ENCODE measurements at places on chromosomes 4 and X. TPM values are rescaled to one million over a fixed set of nuclear protein-coding genes. Genes with fewer than 3 reads are reported as not detected.

Gene CACNA1F
- 0.11 TPM for total RNA-seq

Gene DDX60
- total RNA-seq = 28.0 TPM

Gene OR13H1
- not detected for total RNA-seq

Gene WDR17
- 42.5 TPM for total RNA-seq

Gene REELD1
- 0.30 TPM for total RNA-seq

- no peak overlapping the region for H3K27ac ChIP-seq
- H3K36me3 ChIP-seq = peaks cover 7% of the 10 kb centered on the region
- H3K4me3 ChIP-seq = no peak overlapping the region
- DNase-seq = no peak
- no peaks in the 10 kb centered on the region for H3K27me3 ChIP-seq
- H3K4me1 ChIP-seq = peaks cover 10% of the 10 kb centered on the region
Measured at GRCh38 chr4:147863808-147864472, 132.1 kb downstream of the ARHGAP10 start.

DNA sequence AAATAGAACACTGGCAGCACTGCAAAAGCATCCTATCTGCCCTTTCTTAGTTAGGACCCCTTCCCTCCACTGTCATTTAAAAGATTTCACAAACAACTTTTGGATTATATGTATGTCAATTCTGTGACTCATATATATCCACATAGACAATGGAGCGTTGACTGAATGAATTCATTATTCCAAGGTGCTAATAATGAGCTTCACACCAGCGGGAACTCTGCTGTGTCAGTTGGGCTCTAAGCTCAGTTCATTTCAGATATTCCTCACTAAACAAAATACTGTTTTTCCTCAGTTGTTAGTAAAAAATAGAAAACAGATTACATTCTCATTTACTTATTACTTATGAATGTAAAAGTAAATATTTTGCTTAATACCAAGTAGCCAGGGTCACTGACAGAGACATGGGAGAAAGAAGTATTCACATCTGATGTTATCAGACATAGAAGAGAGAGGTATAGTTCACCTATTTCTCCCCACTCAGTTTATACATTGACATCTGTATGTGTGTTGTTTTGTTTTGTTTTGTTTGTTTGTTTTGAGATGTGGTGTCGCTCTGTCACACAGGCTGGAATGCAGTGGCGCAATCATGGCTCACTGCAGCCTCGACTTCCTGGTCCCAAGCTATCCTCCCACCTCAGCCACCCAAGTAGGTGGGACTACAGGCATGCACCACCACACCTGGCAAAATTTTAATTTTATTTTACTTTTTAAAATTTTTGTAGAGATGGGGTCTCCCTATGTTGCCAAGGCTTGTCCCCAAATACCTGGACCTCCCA is 10.9 kb downstream of the NFKB1 start:
- H3K4me3 ChIP-seq = no peak overlapping the region
- H3K4me1 ChIP-seq = no peaks in the 10 kb centered on the region
- no peaks in the 10 kb centered on the region for H3K27me3 ChIP-seq
- H3K36me3 ChIP-seq = no peaks in the 10 kb centered on the region
- no peak for DNase-seq

DNA sequence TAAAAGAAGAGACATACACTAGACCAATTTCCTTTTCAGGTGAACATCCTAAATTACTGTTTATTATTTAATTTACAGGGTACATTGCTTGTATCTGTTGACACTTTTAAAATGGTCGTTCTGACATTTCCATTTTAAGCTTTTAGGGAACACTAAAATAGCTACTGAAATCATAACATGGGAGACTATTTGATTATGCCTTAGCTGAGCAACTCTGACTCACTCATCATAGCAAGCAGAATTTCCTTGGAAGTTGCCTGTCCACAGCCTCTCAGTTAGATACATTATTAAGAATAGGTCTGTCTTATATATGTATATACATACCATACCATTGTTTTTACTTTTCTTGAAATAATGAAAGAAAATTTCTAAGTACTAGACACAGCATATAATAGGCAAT is 22.0 kb downstream of the GUCY1B1 start:
- H3K4me3 ChIP-seq = no peak overlapping the region
- H3K4me1 ChIP-seq = no peaks in the 10 kb centered on the region
- H3K27ac ChIP-seq = no peak overlapping the region

DNA sequence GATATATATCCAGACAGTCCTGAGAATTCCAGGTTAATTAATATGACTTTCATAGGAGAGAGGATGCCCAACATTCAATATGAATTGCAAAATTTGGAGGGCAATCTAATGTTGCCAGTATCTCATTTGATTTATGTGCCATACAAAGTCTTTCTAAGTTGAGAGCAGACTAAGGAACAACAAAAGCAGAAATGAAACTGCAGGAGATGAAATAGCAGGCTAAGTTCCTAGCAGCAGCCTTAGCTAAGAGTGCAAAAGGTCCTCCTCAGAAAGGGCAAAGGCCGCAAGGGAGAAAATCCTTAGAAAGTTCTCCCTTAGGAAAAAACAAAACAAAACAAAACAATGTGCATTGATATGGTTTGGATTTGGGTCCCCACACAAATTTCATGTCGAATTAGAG is 602.9 kb upstream of the HTR2C start:
- peaks cover 8% of the 10 kb centered on the region for H3K27me3 ChIP-seq
- no peak overlapping the region for H3K27ac ChIP-seq
- no peaks in the 10 kb centered on the region for H3K4me1 ChIP-seq
- H3K4me3 ChIP-seq = no peak overlapping the region

GRCh38 chrX:34584781-34585180 is 72.3 kb downstream of the TMEM47 start:
- H3K27ac ChIP-seq = no peak overlapping the region
- H3K4me3 ChIP-seq = no peak overlapping the region
- no peaks in the 10 kb centered on the region for H3K27me3 ChIP-seq
